Esophagus mucosa (tissue), 1 donor: ENCODE measurements at places on chromosomes 3 and 15. TPM values are rescaled to one million over a fixed set of nuclear protein-coding genes. Genes with fewer than 3 reads are reported as not detected.

The ARHGAP31 gene
- total RNA-seq = 4.3 TPM

The AEN gene
- total RNA-seq = 15.8 TPM

The GPR62 gene
- total RNA-seq = not detected

The RGMA gene
- 40.5 TPM for total RNA-seq

The SCN5A gene
- total RNA-seq = not detected

The RAB6B gene
- total RNA-seq = 3.3 TPM

The TTLL3 gene
- total RNA-seq = 12.3 TPM
